ENCODE measurements at places on chromosomes 5 and 9. TPM values are rescaled to one million over a fixed set of nuclear protein-coding genes. Genes with fewer than 3 reads are reported as not detected.

GRCh38 chr9:136614372-136614922, 48.3 kb upstream of the EGFL7 start:
- peaks cover 27% of the 10 kb centered on the region for H3K27me3 ChIP-seq
- no peak for DNase-seq
- H3K4me3 ChIP-seq, result no peak overlapping the region
- peaks cover 24% of the 10 kb centered on the region for H3K4me1 ChIP-seq
- H3K27ac ChIP-seq, result no peak overlapping the region
- H3K36me3 ChIP-seq, result no peaks in the 10 kb centered on the region

GRCh38 chr5:83554686-83555085, 83.1 kb downstream of the VCAN start:
- no peak for DNase-seq
- no peak overlapping the region for H3K27ac ChIP-seq
- H3K4me1 ChIP-seq, result peaks cover 9% of the 10 kb centered on the region
- no peaks in the 10 kb centered on the region for H3K27me3 ChIP-seq

DNA sequence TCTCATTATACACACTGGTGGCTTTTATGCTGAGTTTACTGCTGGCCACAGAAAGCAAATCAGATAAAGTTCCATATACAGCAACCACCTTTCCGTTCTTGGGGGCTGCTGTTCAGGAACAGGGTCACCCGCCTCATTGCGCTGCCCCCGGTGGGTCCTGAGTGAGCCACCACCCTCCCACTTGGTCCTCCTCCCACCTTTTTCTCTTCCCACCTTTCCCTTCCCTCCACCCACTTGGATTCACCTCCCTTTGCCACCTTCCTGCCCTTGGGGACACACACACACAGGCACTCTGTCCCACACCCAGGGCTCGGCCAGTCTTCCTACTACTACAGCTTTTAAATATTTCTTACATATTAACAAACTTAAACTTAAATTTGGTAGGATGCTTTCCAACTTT, 127.6 kb downstream of the WDR70 start:
- no peaks in the 10 kb centered on the region for H3K27me3 ChIP-seq
- H3K4me1 ChIP-seq, result no peaks in the 10 kb centered on the region
- no peak for DNase-seq
- H3K4me3 ChIP-seq, result no peak overlapping the region
- H3K36me3 ChIP-seq, result no peaks in the 10 kb centered on the region

- no peaks in the 10 kb centered on the region for H3K27me3 ChIP-seq
- H3K36me3 ChIP-seq, result peaks cover 33% of the 10 kb centered on the region
- H3K27ac ChIP-seq, result no peak overlapping the region
- H3K4me1 ChIP-seq, result peaks cover 28% of the 10 kb centered on the region
Measured at GRCh38 chr5:178227138-178227659, 5.4 kb downstream of the PHYKPL start.

DNA sequence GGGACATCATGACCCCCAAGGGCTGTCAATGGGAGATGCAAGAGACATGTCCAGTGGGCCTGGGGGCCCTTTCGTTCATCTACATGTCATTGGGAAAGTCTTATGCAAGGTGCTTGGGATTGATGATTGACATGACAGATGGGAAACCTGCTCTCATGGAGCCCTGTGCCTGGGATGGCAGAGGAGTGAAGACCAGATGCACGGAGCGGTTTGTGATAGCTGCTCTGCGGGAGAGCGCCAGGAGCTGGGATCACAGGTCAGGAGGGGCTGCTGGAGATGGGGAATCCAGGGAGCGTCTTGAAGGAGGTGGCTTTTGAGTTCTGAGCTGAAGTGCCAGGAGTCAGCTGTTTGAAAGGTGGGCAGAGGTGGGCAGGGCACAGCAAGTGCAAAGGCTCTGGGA, 104.3 kb downstream of the FGF18 start:
- peaks cover 7% of the 10 kb centered on the region for H3K27me3 ChIP-seq
- H3K36me3 ChIP-seq, result no peaks in the 10 kb centered on the region
- no peaks in the 10 kb centered on the region for H3K4me1 ChIP-seq
- no peak overlapping the region for H3K27ac ChIP-seq

DNA sequence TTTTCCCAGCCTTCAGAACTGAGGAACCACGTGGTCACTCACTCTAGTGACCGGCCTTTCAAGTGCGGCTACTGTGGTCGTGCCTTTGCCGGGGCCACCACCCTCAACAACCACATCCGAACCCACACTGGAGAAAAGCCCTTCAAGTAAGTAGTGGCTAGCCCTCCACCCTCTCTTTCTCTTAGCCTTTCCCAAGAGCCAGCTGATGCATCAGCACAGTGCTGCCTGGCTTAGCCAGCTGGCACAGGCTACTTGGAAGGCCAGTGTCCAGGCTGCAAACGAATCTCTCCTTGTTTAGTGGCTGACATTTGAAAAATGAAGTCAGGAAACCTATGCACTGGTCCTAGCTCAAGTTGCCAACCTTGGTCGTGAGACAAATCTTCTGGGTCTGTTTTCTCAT, 91.1 kb downstream of the PRDM6 start:
- H3K4me1 ChIP-seq, result no peaks in the 10 kb centered on the region
- no peak overlapping the region for H3K27ac ChIP-seq
- no peak overlapping the region for H3K4me3 ChIP-seq
- no peaks in the 10 kb centered on the region for H3K36me3 ChIP-seq

DNA sequence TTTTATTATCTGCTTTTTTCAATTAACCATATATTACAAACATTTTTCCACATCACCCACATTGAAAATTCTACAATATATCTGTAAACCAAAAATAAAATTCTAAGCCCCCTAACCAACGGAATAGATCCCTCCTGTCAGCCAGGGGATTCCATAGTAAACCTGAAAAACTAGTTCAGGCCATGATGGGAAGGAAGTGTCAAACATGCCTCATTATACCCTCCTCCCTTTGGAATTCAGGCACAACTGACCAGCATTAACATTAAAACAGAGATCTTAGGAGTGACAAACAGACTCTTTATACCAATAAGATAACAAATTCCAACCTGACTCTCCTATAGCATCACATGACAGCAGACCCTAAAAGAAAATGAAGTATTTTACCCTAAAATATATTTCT, 113.7 kb upstream of the DMRT1 start:
- DNase-seq, result no peak
- no peak overlapping the region for H3K27ac ChIP-seq

DNA sequence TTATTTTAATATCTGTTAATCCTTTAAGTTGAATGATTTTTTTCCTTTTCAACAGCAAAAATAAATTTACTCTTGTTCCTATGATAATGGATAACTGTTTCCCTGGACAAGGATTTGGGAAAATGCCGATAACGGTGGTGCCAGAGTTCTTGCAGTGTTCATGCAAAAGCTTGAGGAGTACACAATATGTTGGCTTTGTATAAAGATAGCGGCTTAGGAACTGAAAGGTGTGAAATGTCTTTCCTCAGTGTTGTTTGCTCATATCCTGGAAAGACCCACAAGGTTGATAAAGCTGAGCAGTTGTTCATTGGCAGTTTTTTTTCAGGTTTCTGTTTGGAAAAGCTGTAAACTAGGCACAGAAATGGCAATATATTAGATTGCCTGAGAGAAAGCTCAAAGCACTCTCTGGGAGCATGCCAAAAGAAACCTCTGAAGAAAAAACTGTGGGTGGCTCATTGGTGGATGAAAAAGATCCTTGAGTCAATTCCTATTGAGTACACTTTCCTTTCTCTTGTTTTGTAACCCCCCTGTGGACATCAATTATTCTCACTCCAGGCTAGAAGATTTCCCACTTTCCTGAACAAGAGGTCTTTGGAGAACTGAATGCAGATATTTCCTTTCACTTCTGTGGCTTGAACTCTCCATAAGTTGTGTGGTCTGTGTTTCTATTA, 117.2 kb upstream of the RGMB start:
- DNase-seq, result no peak
- H3K4me3 ChIP-seq, result no peak overlapping the region
- no peaks in the 10 kb centered on the region for H3K36me3 ChIP-seq
- no peaks in the 10 kb centered on the region for H3K4me1 ChIP-seq
- H3K27me3 ChIP-seq, result no peaks in the 10 kb centered on the region

DNA sequence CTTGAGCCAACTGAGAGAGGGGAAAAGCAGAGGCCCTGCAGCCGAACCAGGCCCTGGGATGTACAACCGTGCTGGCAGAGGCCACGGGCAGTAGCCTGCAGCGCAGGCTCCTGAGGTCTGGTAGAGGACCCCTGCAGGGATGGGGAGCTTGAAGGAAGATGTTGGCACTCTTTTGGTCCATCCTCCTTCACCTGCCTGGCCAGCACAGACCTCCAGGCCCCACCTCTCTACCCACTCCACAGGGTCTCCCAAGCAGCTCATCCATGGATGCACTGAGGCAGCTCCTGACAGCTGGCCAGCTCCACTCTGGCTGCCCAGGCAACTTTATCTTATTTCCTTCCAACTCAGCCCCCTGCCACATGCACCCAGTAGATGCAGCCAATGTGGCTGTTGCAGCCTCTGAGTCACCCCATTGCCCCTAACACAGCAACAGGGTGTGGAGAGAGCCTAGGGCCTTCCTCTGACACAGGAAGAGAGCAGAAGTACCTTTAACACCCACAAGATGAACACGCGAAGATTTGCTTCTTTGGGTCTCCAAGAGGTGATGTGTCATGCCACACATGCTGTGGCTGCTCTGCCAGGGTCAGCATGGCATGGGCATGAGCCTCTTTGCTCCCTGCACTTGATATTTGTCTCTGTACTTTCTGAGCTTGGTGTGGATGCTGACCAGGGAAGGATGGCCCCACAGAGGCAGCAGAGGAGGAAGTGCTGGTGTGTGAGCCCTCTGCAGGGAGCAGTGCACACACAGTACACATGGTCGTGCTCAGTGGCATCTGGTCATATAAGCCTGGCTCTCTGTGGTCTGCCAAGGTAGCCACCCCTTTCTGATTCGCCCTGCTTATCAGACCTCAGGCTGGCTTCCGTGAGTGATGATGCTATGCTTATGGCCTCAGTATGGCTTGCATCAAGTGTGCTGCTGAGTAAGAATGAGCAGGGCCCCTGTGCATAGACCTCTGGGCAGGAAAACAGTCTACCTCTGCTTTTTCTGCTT, 117.2 kb downstream of the NRG2 start:
- H3K36me3 ChIP-seq, result no peaks in the 10 kb centered on the region
- no peaks in the 10 kb centered on the region for H3K4me1 ChIP-seq
- DNase-seq, result no peak

DNA sequence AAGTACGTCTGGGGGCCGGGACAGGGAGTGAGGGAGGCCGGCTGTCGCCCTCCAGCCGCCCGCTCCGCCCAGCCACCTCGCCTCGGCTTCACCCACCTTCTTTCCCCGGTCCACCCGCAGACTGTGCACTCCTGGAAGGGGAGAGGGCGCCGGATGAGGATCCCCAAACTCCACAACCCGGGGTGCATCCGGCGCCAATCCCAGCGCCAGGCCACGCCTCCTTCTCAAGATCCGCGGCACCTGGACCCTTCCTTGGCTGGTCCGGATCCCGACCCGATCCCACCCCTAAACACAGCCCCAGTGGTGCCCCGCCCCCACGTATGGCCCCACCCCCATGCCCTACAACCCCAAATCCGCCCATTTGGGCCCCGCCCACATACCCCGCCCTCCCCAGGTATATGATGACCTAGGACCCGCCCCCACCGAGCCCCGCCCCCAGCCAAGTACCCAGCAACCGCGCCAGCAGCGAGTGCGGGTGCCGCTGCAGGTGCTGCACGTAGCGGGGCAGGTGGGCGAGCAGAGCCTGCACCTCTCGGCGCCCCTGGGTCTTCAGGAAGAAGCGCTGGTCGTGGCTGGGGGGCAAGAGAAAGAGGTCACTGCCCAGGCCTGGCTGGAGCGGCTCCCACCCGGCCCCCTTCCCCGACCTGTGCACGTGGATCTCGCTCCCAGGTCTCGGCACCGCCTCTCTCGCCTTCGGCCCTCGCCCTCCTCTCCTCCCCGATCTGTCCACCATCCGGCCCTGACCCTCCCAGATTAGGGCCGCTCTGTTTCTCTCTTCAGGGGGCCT, 3.2 kb downstream of the PIP5KL1 start:
- DNase-seq, result no peak
- no peak overlapping the region for H3K4me3 ChIP-seq
- H3K36me3 ChIP-seq, result no peaks in the 10 kb centered on the region
- no peak overlapping the region for H3K27ac ChIP-seq
- H3K27me3 ChIP-seq, result peaks cover 38% of the 10 kb centered on the region
- H3K4me1 ChIP-seq, result peaks cover 36% of the 10 kb centered on the region

DNA sequence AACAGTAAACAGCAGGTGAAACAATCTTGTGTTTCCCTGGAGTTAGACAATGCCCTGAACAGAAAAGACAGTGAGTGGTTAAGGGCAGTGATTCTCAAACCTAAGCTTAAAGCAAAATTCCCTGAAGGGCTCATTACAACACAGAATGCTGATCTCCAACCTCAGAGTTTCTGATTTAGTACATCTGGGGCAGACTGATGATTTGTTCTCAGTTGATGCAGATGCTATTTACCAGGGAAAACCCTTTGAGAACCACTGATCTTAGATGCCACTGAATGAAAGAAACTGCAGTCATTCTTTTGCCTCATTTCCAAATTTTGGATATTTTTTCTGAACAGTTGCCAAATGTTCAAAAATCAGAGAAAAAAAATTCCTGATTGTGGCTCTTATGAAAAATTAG, 18.7 kb upstream of the ADAM19 start:
- no peaks in the 10 kb centered on the region for H3K4me1 ChIP-seq
- H3K36me3 ChIP-seq, result no peaks in the 10 kb centered on the region
- no peak overlapping the region for H3K4me3 ChIP-seq
- no peak for DNase-seq

GRCh38 chr5:132265336-132266030, 8.0 kb downstream of the PDLIM4 start:
- peaks cover 49% of the 10 kb centered on the region for H3K4me1 ChIP-seq
- no peaks in the 10 kb centered on the region for H3K27me3 ChIP-seq
- peak; percentile 23 for DNase-seq

- peaks cover 63% of the 10 kb centered on the region for H3K36me3 ChIP-seq
- H3K4me1 ChIP-seq, result no peaks in the 10 kb centered on the region
- no peaks in the 10 kb centered on the region for H3K27me3 ChIP-seq
Measured at GRCh38 chr9:133103183-133103986, 17.7 kb downstream of the RALGDS start.

GAPT gene
- total RNA-seq, result not detected

COQ4 gene
- 16.2 TPM for total RNA-seq

RLN2 gene
- total RNA-seq, result not detected

NMUR2 gene
- total RNA-seq, result not detected

OLFM1 gene
- total RNA-seq, result not detected
